Vagina (tissue), 2 donors: ENCODE measurements at places on chromosomes 13 and 19. TPM values are rescaled to one million over a fixed set of nuclear protein-coding genes. Genes with fewer than 3 reads are reported as not detected.

Gene IQCN
- 4.4 TPM for total RNA-seq

Gene SHD
- not detected for total RNA-seq

Gene UBE2L5
- total RNA-seq: not detected

Gene ZNF578
- 2.5 TPM for total RNA-seq

Gene ZNF416
- 3.9 TPM for total RNA-seq

Gene PRR22
- total RNA-seq: 0.98 TPM

Gene ATP4B
- total RNA-seq: not detected

Gene SH2D3A
- total RNA-seq: 21.9 TPM

Gene CGB7
- total RNA-seq: 0.98 TPM

Gene OR7A5
- total RNA-seq: 0.74 TPM

Gene ZSCAN1
- total RNA-seq: not detected

Gene PCP2
- total RNA-seq: not detected

Gene SGCG
- not detected for total RNA-seq

Gene STOML3
- total RNA-seq: not detected

Gene FAM83E
- total RNA-seq: 3.2 TPM

Gene ZNF208
- 5.6 TPM for total RNA-seq

Gene ZNF763
- total RNA-seq: 2.9 TPM

Gene NCR1
- 2.7 TPM for total RNA-seq

GRCh38 chr19:2469102-2469914 lies 6.6 kb upstream of the GADD45B start:
- no peak for DNase-seq

DNA sequence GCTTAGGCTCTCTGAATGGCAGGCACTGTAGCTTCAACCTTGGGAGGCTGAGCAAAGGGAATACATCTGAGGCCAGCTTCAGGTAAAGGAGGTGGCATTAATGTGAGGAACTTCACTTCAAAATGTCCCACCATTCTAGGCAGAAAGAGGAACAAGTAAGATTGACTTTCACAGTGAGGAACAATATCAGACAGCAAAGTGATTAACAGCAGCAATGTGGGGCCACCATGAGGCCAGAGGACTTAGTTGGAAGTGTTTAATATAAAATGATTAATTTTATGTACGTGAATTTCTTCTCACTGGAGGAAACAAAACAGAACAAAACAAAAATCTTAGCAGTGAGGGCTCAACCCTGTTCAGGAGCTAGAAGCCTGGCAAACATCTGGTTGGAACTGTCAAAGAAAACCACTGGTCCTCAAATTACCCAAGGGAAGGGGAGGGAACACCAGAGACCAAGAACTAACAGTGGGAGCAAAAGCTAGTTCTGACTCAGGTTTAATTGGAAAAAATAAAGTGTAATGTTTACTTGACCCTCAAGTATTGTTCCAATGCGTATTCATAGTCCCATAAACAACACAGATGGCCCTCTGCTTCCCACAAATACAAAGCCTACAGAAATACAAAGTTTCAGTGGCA lies 43.9 kb upstream of the FRY start:
- DNase-seq: no peak

DNA sequence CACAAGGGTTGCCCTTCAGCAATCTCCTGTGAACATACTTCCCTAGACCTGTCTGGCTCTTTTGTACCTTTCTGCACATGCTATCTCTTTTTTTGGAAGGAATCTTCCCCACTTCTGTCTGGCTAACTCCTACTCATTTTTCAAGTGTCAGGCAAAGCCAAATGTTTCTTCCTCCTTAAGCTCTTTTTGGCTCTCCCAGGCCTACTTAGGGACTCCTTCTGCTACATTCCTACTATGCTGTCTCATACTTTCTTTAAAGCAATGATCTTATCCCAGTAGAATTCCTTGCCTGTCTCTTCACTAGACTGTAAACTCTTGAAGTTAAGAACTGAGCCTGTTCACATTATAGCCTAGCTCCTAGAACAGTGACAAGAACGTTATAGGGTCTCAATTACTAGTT lies 114.9 kb upstream of the WASF3 start:
- DNase-seq: no peak

DNA sequence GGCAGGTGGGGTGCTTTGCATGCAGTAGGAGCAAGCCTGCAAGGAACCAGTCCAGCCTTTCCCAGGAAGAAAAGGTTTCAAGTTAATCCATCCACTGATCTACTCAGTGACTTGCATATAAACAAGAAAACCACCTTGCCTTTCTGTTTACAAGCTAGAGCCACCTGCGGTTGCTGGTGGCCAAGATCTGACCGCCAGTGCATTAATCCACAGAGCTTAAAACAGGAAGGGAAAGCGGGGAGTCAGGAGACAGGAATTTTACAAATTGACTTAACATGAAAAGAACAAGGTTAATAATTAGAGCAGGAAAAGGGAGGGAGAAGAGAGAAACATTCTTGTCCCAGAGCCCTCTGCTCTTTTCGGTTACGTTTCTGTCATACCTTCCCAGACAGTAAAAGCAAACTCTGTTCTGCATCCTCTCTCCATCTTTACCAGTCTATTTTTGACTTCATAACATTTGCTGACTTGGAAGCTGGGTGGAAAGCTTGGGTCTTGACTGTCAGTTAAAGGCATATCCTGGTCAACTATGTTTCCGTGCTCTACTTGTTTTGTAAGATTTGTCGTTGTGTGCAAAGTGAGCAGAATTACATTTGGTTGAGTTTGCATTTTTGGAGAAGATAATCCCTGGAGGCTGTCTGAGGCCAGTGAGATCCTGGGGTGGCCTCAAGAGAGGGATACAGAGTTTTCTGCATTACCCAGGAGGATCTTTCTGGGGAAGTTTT lies 760.6 kb downstream of the EFNB2 start:
- DNase-seq: no peak

DNA sequence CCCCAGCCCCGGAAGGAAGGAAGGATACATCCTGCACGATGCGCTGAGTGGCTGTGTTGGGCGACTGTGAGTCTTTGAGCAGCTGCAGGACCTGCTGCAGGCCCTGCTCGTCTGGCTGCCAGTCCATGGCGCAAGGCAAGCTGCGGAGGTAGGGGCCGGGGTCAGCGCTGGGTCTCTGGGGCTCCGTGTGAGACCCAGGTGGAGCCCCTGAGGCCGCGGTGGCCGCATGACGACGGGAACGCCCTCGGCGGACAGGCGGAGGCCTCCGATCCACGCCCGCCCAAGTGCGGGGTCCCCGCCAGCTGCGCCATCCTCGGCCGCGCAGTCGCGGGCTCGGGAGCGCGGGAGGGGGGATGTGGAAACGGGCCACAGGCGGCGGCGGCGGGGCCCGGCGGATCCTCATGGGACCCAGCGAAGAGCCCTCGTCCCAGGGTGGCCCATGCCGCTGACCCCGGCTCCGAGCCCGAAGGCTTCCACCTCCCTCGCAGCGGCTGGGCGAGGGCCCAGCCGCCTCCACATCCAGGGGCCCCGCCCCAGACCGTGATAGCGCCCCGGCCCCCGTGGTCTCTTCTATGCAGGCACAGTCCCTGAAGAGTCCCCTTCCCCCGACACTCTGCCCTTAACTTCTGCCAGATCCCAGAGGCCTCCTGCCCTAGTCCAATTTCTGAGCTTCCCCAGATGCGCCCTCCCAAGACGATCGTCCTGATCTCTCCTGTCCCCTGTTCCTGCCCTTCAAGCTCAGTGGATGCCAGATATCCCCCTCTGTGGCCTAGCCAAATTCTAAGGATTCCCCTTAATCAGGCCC lies 2.7 kb downstream of the TNPO2 start:
- DNase-seq: no peak

DNA sequence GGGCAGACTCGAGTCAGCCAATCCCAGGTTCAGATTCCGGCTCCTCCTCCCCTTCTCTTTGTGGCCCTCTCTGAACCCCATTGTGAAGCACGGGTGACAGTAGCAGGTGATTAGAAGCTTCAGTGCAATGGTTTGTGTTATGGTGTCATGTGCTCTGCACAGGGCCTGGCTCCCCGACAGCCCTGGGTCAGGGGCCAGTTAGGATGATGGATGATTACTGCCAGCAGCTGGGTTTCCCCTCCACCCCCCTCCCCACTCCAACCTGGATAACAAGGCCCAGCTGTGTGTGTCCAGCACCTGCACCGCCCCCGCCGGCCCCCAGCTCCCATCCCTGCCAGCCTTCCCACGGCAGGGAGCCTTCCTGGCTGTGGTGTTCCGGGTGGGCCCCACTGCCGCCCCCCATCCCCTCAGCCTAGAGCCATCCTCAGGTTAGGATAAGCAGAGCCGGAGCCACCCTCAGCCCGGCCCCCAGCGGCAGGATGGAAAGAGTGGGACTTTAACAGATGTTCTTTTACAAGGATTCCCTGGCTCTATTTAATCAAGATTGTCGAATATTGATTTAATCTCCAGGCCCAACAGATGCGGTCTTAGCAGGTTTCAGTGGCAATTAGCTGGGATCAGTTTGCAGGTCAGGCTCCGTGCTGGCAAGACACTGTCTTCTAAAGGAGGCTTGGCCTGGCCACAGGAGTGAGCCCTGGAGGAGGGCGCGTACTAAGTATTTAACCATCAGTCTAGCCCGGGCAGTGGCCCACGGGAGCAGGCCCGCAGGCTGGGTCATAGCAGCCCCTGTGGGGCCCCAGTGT lies 156.2 kb downstream of the SIPA1L3 start:
- DNase-seq: no peak

DNA sequence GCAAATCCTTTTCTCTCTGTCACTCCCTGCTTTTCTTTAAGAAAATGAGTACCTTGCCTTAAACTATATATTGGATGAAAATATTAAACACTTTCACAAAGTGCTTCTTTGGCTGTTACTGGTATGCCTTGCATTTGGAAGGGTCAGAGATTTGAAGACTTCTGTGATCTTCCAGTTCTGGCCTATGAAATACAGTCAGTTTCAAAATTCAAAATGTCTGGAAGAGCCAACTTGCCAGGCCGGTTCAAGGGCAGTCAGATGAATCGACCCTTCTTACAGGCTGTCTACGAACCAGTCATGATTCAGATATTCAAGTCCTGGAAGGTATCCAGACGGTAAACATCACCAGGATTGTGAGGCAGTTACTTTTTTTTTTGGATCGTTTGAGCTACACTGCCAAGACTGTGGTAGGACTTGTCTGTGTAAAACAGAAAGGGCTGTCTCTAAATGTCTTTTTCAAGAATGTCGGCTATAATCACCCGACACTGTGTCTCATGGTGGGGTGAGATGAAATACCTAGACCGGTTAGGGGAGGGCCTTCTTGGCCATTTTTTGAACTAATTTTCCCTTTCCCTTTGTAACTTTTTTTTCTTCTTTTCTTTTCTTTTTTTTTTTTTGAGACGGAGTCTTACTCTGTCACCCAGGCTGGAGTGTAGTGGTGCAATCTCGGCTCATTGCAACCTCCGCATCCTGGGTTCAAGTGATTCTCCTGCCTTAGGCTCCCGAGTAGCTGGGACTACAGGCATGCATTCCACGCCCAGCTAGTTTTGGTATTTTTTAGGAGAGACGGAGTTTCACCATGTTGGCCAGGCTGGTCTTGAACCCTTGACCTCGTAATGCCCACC lies 11.2 kb downstream of the ACTN4 start:
- no peak for DNase-seq

DNA sequence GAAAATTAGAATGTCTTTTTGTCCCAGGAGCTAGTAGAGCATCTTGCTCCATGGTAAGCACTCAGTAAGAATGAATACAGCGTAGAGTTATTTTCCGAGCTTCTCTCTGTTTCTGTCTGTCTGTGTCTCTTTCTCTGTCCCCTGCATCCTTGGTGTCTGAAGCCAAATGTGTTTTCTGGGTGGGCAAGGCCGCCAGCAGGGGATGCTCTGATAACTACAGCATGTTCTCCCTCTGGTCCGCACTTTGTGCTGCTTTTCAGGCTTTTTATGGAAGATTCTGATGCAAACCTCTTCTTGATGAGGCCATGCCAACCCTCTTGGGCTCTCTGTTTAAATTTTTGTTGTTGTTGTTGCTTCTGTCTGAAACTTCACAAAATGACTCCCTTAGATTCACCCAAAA lies 142.8 kb upstream of the UBL3 start:
- no peak for DNase-seq

GRCh38 chr19:35932291-35932936 lies 3.8 kb upstream of the LRFN3 start:
- DNase-seq: no peak

DNA sequence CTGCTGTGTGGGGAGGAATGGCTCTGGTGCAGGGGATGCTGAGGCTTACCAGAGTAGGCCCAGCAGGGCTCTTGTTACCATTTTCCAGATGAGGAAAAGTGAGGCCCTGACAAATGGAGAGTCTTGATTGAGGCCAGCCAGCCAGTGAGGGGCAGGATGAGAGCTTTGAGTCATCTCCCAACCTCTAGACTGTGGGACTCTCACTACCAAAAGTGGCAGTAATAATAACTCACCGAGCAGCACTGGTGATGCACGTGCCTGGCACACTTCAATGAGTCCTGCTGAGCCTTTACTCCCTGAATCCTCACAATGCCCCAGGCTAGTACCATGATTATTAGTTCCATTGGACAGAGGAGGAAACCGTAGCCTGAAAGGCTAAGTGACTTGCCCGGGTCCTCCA lies 7.8 kb downstream of the CIC start:
- no peak for DNase-seq

GRCh38 chr13:45368571-45368970 lies 27.6 kb upstream of the TPT1 start:
- no peak for DNase-seq

DNA sequence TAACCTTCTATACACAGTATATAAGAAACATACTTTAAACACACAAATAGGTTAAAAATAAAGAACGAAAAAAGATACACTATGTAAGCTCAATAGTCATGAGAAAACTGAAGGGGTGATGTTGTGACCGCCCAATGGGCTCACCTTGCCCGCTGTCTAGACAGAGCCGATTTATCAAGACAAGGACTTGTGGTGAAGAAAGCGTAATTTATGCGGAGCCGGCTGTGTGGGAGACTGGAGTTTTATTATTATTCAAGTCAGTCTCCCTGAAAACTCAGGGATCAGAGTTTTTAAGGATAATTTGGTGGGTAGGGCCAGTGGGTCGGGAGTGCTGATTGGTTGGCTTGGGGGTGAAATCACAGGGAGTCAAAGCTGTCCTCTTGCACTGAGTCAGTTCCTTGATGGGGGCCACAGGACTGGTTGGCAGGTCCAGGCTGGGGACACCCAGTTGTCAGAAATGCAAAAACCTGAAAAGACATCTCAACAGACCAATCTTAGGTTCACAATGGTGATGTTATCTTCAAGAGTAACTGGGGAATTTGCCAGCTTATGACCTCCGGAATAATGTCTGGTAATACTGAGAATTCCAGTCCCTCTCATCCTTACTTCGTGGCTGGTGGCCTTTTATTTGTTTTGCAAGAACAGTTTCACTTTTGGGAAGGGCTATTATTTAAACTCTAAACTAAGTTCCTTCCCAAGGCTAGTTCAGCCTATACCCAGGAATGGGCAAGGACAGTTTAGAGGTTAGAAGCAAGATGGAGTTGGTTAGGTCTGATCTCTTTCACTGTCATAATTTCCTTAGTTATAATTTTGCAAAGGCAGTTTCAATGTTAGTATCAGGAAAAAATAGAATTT lies 96.6 kb downstream of the UBL3 start:
- DNase-seq: no peak
